Activated effector memory CD4-positive, alpha-beta T cell treated with anti-CD3 and anti-CD28 coated beads, Interleukin-2, amount 50 U/mL, for 16 hours (primary cell): ENCODE measurements at places on chromosomes 4 and X.

DNA sequence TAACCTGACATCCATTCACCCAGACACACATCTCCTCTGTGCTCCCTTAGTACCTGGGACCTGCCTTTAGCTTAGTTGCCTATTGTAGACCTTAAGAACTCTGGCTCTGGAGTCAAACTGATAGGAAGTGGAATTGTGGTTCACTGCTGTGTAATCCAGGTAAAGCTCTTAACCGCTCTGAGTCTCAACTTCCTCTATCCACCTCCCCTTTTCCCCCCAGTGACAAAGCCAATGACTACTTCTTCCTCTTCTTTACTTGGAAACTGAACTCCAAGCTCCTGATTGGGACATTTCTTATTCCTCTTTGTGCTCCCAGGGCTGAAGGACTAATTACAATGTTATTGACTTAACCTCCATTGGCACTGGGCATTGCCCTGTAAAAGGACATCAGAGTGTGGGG lies 94.1 kb downstream of the DRD5 start:
- DNase-seq, result no peak

GRCh38 chrX:37776987-37777325 lies 2.9 kb upstream of the CYBB start:
- no peak for DNase-seq

DNA sequence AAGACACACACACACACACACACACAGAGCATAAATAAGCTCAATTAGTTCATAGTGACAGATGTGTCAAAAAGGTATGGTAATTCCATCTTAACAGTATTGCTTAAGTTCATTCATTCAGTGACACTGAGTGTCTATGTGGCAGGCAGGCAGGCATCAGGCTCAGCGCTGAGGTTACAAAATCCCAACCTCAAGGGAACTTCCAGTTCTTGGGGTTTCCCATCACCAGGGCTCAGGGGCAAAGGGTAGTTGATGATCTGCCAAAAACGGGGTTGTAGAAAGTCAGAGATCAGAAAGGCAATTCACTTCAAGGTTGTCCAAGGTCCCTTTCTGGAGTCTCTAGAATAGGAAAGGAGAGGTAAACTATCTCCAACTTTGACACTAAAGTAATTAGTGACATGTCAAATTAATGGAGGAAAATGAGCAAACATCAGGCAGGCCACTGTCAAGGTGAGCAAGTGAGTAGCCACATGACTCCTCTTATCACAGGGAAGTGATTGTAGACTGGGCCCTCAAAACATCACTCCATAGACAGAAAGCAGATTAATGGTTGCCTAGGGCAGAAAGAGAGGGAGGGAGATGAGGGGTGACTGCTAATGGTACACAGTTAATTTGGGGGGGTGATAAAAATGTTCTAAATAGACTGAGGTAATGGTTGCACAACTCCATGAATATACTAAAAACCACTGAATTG lies 41.8 kb downstream of the GPC4 start:
- DNase-seq, result no peak

DNA sequence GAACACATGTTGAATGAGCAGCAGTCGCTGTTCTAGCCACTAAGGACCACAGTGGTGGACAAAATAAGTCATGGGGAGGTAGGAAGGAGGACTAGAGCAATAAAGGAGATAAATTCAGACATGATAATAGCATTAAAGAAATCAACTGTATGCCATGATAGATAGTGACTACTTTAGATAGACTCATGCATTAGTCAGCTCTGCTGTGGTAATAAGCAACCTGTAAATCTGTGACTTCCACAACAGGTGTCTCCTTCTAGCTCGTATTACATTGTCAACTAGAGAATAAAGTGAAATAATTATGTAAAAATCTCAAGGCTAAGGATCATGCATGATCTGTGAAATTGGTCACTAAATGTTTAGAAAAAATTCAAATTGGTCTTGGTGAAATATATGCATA lies 77.9 kb downstream of the WWC2 start:
- DNase-seq, result no peak

DNA sequence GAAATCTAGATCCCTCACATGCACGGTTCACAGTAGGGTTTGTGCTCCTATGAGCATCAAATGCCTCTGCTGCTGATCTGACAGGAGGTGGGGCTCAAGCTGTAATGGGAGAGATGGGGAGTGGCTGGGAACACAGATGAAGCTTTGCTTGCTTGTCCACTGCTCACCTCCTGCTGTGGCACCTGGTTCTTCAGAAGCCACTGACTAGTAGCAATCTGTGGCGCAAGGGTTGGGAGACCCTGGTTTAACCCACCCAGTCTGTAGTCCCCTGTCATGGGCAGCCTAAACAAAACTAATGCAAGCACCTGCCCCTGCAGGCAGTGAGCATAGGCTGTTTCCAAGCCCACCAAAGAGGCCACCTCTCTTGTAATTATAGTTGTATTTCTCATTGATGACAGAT lies 116.6 kb downstream of the SHOX start:
- no peak for DNase-seq

GRCh38 chrX:121823406-121823805 lies 776.0 kb downstream of the GLUD2 start:
- no peak for DNase-seq

- DNase-seq, result no peak
These were observed 270.3 kb upstream of the CTSO start for GRCh38 chr4:156223985-156224384.

DNA sequence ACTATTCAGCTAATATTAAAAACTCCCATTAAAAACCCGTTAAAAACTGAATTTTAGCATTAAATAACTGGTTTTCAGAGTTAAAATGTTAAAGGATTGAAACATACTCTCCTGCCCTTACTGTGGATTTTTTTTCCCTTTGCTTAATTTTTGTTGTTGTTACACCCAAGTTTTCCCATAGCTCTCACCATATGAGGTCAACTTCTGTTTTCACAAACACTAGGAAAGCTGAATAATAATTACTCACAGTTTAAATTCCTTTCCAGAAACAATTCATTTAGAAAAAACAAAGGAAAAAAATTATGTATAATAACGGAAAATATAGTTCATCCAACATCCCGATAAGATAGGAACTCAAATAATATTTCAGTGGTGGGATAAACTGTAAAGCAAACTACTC lies 129.0 kb downstream of the PPP3CA start:
- DNase-seq, result no peak

GRCh38 chr4:177008071-177008835 lies 215.5 kb upstream of the VEGFC start:
- no peak for DNase-seq

- no peak for DNase-seq
These were observed 80.4 kb downstream of the CT47B1 start for GRCh38 chrX:120795301-120795700.

GRCh38 chr4:4270529-4270928 lies 19.4 kb downstream of the LYAR start:
- DNase-seq, result no peak

- DNase-seq, result no peak
These were observed 29.5 kb upstream of the XIAP start for GRCh38 chrX:123830309-123830708.

GRCh38 chr4:99815597-99816011 lies 1.0 kb upstream of the DAPP1 start:
- DNase-seq, result no peak

DNA sequence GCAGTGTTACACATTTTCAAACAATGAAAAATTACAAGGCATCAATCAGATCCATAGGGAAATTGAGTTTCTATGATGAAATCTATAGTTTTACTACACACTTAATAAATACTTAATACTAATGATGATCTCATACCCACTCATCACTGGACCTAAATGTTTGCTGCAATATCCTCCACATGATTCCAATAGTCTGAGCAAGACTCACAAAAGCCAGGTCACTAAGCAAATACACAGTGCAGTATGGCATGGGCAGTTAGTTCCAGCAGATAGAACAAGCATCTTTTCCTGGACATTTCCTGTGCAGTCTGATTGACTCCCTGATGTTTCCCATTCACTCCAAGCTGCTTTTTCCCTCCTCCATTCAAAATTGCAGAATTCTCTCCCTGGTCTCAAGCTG lies 109.0 kb upstream of the ATOH1 start:
- DNase-seq, result no peak

DNA sequence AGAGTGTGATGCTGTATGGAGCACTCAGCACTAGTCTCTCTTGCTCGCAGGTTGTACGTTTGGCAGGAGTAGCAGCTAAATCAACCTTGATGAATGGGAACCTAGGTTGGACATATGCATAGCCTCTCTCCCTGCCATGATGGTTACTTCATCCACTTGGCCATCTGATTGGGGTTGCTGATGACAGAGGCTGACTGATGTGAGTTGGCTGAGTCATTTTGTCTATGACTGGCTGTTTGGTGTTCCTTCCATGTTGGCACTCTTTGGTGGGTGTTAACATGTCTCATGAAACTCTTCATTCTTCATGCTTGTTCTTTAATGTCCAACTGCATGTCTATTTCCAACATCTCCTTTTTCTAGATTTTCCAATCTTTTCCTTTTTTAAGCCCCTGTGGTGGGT lies 31.6 kb upstream of the SPARCL1 start:
- no peak for DNase-seq

DNA sequence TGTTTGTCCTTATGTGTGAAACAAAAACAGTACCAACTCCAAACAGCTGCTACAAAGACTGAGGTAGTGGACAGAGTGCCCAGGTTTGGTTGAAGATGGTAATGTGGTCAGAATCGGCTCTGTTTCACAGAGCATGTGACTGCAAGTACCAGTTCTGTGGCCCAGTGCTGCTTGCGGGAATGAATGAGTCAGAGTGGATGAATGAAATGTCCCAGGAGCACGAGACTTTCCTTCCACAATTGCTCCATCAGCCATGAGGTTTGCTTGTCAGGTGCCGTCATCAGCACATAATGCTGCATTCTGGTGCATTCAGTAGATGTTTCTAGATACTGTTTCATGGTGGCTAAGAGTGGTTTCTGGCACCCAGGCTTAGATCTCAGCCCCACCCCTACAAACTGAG lies 84.2 kb downstream of the GPR143 start:
- no peak for DNase-seq

- no peak for DNase-seq
These were observed 478.9 kb downstream of the KCNIP4 start for GRCh38 chr4:21469438-21470300.

DNA sequence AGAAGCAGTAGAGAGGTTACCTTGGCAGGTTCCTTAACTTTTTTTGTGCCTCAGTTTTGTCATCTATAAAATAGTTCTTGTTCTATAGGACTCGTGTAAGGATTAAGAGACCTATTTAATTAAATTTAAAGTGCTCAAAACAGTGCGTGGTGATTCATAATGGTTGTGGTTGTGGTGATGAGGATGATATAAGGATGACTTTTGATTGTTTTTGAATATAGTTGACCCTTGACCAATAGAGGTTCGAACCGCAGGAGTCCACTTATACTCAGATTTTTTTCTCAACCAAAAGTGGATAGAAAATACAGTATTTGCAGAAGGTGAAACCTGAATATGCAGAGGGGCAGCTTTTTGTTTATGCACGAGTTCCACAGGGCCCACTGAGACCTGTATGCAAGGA lies 14.6 kb downstream of the SMAD1 start:
- no peak for DNase-seq

DNA sequence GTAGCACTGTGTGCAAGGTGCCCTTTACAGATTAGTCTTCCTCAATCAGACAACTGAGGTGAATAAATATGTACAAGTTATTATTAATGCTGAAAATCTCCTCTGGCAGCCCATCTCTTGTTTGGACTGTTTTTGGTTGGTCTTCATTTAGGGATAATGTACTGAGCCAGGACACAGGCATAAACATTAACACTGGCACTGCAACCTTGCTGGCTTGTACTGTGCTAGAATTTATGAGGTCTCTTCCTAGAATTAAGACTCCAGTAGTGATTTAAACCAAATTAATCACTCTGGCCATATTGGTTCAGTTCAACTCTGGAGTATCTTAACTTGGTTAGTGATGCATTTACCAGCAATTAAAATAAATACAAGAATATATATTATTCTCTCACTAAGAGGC lies 244.7 kb upstream of the GK2 start:
- DNase-seq, result no peak

GRCh38 chr4:32790803-32791202 lies 2070.6 kb downstream of the PCDH7 start:
- DNase-seq, result no peak
